ENCODE measurements at places on chromosomes 2 and 18.

DNA sequence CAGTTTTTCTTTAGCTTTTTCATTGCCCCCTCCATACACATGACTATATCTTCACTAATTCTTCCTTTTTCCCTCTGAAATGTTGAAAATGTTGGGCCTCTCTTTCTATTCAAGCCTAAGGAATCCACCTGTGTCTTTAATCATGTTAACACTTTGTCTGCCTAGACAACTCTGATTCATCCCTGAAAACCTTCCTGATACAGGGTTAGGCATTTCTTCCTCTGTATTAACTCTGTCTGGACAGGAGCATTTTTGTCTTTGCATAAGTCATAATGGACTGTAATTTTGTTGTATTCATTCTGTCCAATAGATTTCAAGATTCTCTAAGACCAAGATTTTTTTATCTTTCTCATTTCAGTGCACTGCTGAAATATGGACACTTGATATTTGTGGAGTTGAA lies 297.3 kb downstream of the IKZF2 start:
- no peak for DNase-seq

DNA sequence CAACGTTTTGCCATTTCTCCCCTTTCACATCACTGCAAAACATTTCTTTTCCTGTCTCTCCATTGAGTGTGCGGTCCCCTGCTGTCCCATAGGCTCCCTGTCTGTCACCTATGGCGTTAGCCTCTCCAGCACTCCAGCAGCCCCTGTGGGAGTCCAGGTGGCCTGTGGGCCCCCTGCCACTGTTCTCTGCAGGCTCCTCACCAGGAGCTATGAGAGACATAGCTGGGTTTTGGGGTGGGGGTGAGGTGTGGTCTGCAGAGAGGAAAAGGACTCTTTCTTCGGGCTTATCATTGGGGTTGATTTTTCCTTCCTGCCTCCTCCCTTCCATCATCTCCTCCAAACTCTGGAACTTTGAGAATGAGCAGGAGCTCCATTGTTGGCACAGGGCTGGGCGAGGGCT lies 36.1 kb upstream of the IGFBP5 start:
- no peak for DNase-seq

DNA sequence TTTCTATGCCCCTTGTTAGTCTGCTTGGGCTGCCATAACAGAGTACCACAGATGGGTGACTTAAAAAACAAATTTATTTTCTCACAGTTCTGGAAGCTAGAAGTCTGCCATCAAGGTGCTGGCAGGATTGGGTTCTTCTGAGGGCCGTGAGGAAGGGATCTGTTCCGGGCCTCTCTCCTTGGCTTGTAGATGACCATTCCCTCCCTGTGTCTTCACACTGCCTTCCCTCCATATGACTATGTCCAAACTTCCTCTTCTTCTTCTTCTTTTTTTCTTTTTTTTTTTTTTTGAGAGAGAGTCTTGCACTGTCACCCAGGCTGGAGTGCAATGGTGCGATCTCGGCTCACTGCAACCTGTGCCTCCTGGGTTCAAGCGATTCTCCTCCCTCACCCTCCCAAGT lies 13.1 kb upstream of the CCNYL1 start:
- no peak for DNase-seq

DNA sequence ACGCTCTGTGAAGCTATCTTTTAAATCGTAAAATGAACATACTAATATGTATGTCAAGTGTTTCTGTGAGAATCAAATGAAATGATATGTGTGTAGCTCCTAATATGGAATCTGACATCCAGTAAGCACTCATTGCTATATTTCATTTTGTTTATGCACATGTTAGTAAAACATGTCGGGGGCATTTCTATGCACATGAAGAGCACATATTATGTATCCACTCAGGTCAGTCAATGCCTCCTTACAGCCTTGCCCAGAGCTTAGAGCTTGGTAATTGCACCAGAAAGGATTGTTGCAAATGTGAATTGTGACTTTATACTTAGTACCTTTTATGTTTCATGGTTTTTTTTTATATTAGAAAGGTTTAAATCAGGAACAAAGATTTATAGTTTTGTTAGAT lies 463.7 kb upstream of the HNMT start:
- DNase-seq: no peak
